ENCODE measurements at places on chromosomes 7 and 10.

DNA sequence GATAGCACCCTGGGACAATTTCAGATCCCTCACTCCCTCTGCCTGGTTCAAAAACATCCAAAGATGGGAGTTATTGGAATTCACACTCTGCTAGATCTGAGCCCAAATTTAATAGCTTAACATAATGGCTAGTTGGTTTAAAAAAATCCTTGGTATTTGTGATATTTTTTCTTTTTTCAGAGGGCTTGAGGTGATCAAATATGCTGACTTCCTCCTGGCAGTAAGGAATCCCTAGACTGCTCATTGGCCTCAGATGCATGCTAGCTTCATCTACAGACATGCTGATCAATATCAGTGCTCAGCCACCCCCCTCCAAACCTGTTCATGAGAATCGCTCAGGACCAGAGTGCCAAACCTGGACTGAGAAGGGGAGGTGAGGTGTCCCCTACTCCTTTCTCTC is 74.7 kb upstream of the PLPP4 start:
- DNase-seq = no peak

- no peak for DNase-seq
Measured at GRCh38 chr7:1534330-1535099, 4.0 kb downstream of the MAFK start.

- no peak for DNase-seq
Measured at GRCh38 chr7:139869886-139870285, 40.8 kb downstream of the TBXAS1 start.

DNA sequence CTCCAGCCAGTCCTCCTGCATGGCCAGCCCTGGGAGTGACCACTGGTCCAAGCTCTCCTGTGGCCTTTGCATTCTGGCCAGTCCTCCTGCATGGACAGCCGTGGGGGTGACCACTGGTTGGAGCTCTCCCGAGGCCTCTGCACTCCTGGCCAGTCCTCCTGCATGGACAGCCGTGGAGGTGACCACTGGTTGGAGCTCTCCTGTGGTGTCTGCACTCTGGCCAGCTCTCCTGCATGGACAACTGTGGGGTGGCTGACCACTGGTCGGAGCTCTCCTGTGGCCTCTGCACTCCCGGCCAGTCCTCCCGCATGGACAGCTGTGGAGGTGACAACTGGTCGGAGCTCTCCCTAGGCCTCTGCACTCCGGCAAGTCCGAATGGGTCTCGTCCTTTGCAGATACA is 28.7 kb upstream of the ADARB2 start:
- DNase-seq = no peak

- no peak for DNase-seq
Measured at GRCh38 chr7:121741896-121742295, 131.1 kb upstream of the PTPRZ1 start.

GRCh38 chr7:98459529-98459928 is 58.6 kb upstream of the BAIAP2L1 start:
- no peak for DNase-seq

GRCh38 chr10:79047875-79048638 is 20.7 kb upstream of the ZMIZ1 start:
- DNase-seq = peak; percentile 83

GRCh38 chr10:17643755-17644484 is at the start of gene STAM:
Gene STAM, plus strand, starts transcription at chr10:17644151. Its CDS starts 189 bp downstream, at chr10:17644340.
- DNase-seq = peak; percentile 94

DNA sequence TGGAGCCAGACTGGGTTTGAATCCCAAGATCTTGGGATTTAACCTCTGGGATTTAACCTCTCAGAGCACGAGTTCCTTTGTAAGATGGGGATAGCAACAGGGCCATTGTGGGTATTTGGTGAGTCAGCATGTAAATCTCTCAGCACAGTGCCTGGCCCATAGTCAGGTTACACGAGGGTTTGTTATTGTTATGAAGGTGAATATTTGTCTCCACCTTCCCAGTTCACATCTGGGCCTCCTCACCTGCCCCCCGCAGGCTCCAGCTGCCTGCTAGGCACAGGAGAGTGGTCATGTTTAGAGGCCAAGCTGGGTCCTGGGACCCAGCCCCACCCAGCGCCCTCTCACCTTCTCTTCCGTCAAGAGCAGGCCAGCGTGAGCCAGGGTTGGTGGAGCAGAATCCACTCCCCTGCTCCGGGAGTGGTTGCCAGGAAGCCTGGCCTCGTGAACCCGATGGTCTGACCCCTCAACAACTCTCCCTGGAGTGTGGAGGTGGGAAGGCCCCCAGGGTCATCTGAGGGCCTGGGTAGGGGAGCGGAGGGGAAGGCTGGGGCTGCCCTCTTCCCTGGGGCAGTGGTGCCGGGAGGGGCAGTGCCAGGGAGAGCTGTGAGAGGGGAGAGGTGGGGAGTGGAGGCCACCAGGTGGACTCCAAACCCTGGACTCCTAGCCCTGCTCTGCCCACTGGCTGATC is 26.0 kb downstream of the FAM241B start:
- no peak for DNase-seq

GRCh38 chr7:151630358-151630757 is 110.7 kb upstream of the RHEB start:
- no peak for DNase-seq

GRCh38 chr10:102831322-102832071 is 5.7 kb downstream of the CYP17A1 start:
- no peak for DNase-seq

GRCh38 chr10:107834706-107835105 is 670.2 kb upstream of the SORCS1 start:
- DNase-seq = no peak
